ENCODE measurements at places on chromosomes 4 and X. TPM values are rescaled to one million over a fixed set of nuclear protein-coding genes. Genes with fewer than 3 reads are reported as not detected.

NFKB1 gene
- total RNA-seq, result 22.4 TPM

- peak; percentile 50 for DNase-seq
Observed at GRCh38 chrX:122582280-122582974, 601.7 kb upstream of the GRIA3 start.

PALLD gene
- 33.5 TPM for total RNA-seq

GRCh38 chrX:14718403-14718802 is 154.5 kb downstream of the FANCB start:
- DNase-seq, result peak; percentile 5

- DNase-seq, result peak; percentile 10
Observed at GRCh38 chrX:118802857-118803256, 20.8 kb upstream of the ZCCHC12 start.

DNA sequence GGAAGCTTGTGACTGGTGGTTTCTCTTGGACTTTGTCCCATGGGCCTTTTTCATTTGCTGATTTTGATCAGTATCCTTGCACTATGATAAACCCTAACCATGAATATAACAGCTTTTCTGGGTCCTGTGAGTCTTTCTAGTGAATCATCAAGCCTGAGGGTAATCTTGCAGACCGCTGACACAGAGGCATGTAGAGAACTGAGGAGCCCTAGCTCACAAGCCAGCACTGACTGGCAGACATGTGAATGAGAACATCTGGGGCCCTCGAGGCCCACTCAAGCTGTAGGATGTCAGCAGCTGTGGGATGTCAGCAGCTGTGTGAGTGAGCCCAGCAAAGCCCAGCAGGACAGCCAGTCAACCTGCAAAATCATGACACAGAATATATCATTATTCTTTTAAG is 36.7 kb downstream of the HMGB3 start:
- DNase-seq, result peak; percentile 13

GRCh38 chr4:29540439-29541102 is 1179.6 kb upstream of the PCDH7 start:
- DNase-seq, result no peak

NR3C2 gene
- total RNA-seq, result 1.2 TPM

GRCh38 chr4:3710451-3711182 is 55.6 kb upstream of the ADRA2C start:
- DNase-seq, result no peak

GAGE12J gene
- not detected for total RNA-seq

DNA sequence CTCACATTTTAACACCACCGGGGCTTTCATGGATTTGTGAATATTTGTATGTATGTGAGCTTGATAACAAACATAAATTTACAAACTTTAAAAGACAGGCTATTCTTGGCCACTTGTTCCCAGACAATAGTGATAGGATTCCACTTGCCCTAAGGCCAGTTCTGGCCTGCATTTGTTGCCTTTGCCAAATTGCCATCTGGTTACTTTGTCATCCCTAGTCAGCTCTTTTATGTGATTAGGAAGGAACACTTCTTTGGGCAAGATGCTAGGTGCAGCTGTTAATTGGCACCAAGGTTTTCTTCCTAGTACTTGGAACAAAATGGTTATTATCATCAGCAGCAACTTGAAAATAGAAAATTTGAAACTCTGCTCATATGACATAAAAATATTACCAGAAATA is 63.3 kb downstream of the CCSER1 start:
- DNase-seq, result no peak

DNA sequence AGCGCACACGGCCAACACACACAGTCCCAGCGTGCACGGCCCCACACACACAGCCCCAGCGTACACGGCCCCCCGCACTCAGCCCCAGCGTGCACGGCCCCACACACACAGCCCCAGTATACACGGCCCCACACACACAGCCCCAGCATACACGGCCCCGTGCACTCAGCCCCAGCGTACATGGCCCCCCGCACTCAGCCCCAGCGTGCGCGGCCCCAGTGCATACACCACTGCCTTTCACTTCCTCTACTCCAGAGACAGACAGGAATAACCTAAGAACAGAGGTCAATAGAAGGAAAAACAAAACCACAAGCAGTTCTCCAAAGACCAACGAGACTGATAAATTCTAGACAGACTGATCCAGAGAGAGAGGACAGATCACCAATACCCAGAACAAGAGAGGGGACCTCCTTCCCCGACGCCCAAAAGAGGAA is 17.1 kb downstream of the GAK start:
- DNase-seq, result no peak

DNA sequence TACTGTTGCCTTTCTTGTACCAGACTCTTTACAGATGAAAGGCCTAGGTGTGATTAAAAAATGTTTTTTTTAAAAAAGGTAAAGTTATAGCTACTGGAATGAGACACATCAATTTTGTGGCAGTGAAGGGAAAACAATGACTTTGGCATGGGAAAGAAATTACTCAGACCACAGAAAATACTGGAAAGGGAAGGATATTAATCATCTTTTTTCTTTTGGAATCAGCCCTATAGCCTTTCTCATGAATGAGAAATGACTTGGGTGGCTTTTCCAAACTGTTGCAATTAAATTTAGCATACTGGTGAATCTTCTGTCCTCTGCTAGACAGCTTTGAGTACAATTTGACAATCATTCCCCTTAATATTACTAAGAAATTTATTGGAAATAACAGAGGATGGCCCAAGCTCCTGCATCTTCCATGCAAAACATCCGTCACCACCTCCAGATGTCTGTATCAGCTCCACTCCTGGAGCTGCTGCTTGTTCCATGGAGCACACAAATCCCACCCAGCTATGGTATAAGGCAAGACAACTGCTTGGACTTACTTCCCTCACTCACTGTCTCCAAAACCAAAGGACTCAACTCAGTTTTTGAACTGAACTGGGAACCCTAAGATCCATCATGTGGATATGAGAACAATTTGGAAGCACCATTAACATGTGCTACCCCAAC is 97.6 kb upstream of the ARSJ start:
- peak; percentile 53 for DNase-seq

- no peak for DNase-seq
Observed at GRCh38 chr4:19999775-20000414, 251.8 kb upstream of the SLIT2 start.

- DNase-seq, result no peak
Observed at GRCh38 chr4:186258216-186258811, 7.7 kb upstream of the F11 start.

GRCh38 chr4:159134429-159134828 is 31.6 kb downstream of the RAPGEF2 start:
- no peak for DNase-seq

DNA sequence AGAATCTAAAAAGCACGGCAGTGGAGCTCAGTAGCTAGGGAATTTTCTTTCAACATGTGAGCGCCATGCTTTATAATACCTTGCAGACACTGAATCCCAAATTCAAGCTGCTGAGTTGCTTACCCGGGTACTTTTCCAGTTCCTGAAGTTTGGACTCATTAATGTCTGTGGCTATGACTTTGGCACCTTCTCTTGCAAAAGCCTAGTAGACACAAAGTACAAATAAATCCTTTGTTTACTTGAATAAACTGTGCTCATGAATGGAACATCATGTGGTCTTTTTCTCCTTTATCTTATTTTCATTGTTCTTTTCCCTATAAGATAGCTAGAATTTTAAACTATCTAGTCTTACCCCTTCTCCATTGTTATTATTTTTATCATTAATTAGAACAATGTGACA is 4.6 kb downstream of the BDH2 start:
- no peak for DNase-seq

GABRE gene
- total RNA-seq, result not detected

USP9X gene
- total RNA-seq, result 81.4 TPM

- peak; percentile 75 for DNase-seq
Observed at GRCh38 chr4:99723612-99724011, 66.0 kb upstream of the C4orf54 start.

- DNase-seq, result no peak
Observed at GRCh38 chr4:27701606-27702005, 841.0 kb downstream of the STIM2 start.

DNA sequence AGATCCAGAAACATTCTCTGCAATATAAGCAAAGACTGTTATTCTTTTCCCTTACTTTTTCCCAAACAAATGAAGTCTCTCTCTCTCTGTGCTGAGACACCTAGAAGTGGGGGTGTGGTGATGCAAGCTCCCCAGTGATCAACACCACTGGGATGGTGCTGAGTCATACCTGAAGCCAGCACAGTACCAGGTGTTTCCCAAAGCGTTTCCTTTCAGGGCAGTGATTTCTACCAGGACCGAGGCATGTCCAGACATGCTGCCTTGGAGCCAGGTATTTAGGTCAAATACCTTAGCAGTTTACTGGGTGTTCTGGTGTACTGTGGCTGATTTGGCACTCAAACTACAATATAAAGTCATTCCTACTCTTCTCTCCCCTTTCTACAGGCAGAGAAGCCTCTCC is 726.5 kb downstream of the FAM133A start:
- peak; percentile 11 for DNase-seq

SRPX2 gene
- 12.2 TPM for total RNA-seq

Measured in PC-3 (cell line).